ENCODE measurements at places on chromosomes 3 and 15.

DNA sequence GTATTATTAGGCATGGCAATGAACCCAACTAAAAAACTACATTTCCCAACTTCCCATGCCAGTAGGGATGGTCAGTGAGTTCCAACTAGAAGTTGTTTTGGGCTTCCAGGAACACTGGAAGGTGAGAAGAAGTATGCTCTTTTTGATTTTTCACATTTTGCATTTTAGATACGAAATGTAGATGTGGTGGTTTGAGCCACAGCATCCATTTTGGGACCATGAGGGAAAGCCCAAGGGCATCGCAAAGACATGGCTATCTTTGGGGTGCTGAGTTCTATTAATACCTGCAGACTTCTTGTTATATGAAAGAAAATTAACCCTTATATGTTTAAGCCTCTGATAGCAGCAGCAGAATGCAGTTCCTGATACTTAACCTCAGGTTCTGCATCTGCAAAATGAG lies 62.9 kb downstream of the PTPRG start:
- H3K4me3 ChIP-seq, result no peak overlapping the region
- no peaks in the 10 kb centered on the region for H3K36me3 ChIP-seq
- no peaks in the 10 kb centered on the region for H3K27me3 ChIP-seq
- H3K27ac ChIP-seq, result no peak overlapping the region
- H3K4me1 ChIP-seq, result no peaks in the 10 kb centered on the region

GRCh38 chr3:51622868-51623267 lies 48.2 kb upstream of the TEX264 start:
- H3K4me1 ChIP-seq, result no peaks in the 10 kb centered on the region
- no peak for DNase-seq
- H3K27ac ChIP-seq, result no peak overlapping the region
- no peaks in the 10 kb centered on the region for H3K27me3 ChIP-seq
- H3K36me3 ChIP-seq, result no peaks in the 10 kb centered on the region

GRCh38 chr3:13018561-13019242 lies 54.5 kb downstream of the IQSEC1 start:
- H3K4me1 ChIP-seq, result peaks cover 24% of the 10 kb centered on the region
- H3K27ac ChIP-seq, result no peak overlapping the region
- H3K27me3 ChIP-seq, result no peaks in the 10 kb centered on the region
- H3K36me3 ChIP-seq, result no peaks in the 10 kb centered on the region

GRCh38 chr3:194617827-194618226 lies 15.4 kb downstream of the TMEM44 start:
- no peaks in the 10 kb centered on the region for H3K27me3 ChIP-seq
- no peaks in the 10 kb centered on the region for H3K36me3 ChIP-seq
- H3K4me1 ChIP-seq, result no peaks in the 10 kb centered on the region
- no peak for DNase-seq
- H3K4me3 ChIP-seq, result no peak overlapping the region

DNA sequence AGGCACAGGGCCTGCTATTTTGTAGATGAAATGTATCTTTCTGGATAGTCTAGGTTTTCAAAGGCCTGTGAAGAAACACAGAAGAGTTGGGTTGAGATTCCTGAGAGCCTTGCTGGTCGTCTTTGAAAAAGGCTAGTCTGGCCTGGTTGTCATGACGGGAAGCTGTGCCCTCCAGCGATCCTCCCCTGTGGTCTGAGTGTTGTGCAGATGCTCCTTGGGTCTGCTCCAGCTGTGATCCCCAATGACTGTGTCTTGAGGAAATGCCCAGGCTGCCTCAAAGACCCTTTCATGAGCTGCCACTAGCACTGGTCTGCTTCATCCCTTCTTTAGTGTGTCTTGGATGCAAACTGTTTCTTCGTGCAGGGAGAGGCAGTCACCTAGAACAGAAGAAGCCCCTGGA lies 111.0 kb upstream of the SYNPR start:
- H3K36me3 ChIP-seq, result no peaks in the 10 kb centered on the region
- no peak for DNase-seq
- H3K27me3 ChIP-seq, result no peaks in the 10 kb centered on the region
- no peaks in the 10 kb centered on the region for H3K4me1 ChIP-seq
- no peak overlapping the region for H3K4me3 ChIP-seq
- H3K27ac ChIP-seq, result no peak overlapping the region

- no peaks in the 10 kb centered on the region for H3K36me3 ChIP-seq
- no peak for DNase-seq
- peaks cover 13% of the 10 kb centered on the region for H3K4me1 ChIP-seq
- H3K27ac ChIP-seq, result no peak overlapping the region
- H3K27me3 ChIP-seq, result no peaks in the 10 kb centered on the region
These were observed 37.5 kb downstream of the ZNF710 start for GRCh38 chr15:90038632-90039095.

GRCh38 chr3:16262174-16262573 lies 2.6 kb downstream of the DPH3 start:
- no peaks in the 10 kb centered on the region for H3K27me3 ChIP-seq
- DNase-seq, result no peak
- H3K4me3 ChIP-seq, result no peak overlapping the region
- H3K4me1 ChIP-seq, result peaks cover 17% of the 10 kb centered on the region
